Adipocyte (in vitro differentiated cells): ENCODE measurements at places on chromosomes 6 and 20.
A peak's percentile ranks its signal among the peaks of the same experiment; 100 is the strongest.

GRCh38 chr6:38015341-38015740 lies 195.8 kb downstream of the ZFAND3 start:
- DNase-seq = no peak

- no peak for DNase-seq
These were observed 11.4 kb downstream of the EZR start for GRCh38 chr6:158807515-158808441.

- DNase-seq = no peak
These were observed 78.0 kb downstream of the PDE10A start for GRCh38 chr6:165585060-165585459.

DNA sequence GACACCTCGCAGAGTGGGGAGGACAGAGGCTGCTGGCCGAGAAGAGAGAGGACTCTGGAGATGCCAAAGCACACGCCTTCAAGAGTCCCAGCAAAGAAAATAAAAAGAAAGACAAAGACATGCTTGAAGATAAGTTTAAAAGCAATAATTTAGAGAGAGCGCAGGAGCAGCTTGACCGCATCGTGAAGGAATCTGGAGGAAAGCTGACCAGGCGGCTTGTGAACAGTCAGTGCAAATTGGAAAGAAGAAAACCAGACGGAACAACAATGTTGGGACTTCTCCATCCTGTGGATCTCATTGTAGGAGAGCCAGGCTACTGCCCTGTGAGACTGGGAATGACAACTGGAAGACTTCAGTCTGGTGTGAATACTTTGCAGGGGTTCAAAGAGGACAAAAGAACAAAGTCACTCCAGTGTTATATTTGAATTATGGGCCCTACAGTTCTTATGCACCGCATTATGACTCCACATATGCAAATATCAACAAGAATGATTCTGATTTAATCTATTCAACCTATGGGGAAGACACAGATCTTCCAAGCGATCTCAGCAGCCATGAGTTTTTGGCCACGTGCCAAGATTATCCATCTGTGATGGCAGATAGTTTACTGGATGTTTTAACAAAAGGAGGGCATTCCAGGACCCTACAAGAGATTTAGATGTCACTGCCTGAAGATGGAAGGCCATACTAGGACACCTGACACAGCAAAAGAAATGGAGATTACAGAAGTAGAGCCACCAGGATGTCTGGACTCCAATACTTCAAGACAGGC lies 52.2 kb downstream of the REV3L start:
- no peak for DNase-seq

GRCh38 chr6:111417181-111417585 lies 65.8 kb downstream of the REV3L start:
- DNase-seq = peak; percentile 31

DNA sequence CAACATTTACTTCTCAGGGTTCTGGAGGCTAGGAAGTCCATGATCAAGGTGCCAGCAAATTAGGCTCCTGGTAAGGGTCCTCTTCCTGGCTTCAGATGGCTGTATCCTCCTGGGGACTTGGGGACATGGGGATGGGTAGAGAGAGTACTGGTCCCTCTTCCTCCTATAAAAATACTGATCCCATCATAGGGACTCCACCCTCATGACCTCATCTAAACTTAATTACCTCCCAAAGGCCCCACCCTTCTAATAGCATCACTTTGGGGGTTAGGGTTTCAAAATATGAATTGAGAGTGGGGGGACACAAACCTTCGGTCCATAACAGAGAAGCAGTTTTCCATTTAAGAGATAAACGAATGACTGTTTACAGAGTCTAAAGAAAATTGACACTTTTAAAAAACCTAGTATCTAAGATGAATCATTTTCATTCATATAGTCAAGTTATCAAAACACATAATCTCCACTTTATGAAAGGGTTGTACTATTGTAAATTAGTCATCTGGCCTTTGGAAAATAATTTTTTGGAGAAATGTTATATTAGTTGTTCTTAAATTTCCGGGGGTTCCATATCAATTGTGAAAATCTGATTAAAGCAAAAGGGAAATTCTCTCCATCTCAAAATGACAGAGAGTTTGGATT lies 33.5 kb downstream of the ELOVL5 start:
- DNase-seq = no peak

GRCh38 chr6:43658161-43658560 lies 13.3 kb downstream of the RSPH9 start:
- DNase-seq = no peak

DNA sequence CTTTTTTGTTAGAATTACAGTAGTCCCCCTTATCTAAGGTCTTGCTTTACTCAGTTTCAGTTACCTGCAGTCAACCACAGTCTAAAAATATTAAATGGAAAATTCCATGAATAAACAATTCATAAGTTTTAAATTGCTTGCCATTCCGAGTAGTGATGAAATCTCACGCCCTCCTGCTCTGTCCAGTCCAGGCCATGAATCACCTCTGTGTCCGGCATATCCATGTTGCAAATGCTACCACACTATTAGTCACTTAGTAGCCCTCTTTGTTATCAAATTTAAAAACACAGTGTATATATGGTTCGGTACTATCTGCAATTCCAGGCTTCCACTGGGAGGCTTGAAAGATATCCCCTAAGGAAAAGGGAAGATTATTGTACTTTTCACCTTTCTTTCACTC lies 164.6 kb upstream of the FAM83B start:
- DNase-seq = peak; percentile 54

- no peak for DNase-seq
These were observed 26.1 kb downstream of the DUSP22 start for GRCh38 chr6:318243-318890.

GRCh38 chr6:113598786-113599185 lies 258.4 kb upstream of the MARCKS start:
- no peak for DNase-seq

DNA sequence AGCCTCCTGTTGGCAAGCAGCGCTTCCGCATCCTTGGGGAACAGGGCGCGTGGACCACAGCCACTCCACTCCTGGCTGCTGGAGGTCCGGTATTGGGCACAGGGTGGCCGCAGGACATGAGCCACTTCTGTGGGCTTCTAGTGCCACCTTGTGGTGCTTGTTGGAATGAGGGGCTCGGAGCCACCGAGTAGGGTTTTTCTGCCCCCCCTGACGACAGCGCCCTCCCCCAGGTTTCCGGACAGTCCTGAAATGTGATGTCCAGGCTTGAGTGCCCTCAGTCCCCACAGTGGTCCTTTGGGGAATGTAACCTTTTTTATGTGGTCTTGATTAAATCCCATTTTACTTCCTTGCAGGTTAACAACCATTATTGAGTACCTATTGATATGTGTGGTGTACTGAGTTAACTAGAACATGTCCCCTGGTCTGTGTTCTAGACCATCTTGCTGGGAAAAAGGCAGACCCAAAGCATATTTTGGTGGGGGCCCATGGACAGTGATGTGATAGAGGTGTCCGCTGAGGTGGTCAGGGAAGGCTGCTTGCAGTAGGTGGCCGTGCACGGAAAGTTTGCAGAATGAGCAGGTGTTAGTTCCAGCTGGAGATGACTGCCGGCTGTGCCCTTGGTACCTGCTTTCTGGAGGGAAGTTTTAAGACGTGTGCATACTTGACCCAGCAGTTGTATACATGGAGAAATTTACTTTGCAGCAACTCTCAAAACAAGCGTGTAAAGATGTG lies 70.0 kb downstream of the PTPN1 start:
- DNase-seq = peak; percentile 75

DNA sequence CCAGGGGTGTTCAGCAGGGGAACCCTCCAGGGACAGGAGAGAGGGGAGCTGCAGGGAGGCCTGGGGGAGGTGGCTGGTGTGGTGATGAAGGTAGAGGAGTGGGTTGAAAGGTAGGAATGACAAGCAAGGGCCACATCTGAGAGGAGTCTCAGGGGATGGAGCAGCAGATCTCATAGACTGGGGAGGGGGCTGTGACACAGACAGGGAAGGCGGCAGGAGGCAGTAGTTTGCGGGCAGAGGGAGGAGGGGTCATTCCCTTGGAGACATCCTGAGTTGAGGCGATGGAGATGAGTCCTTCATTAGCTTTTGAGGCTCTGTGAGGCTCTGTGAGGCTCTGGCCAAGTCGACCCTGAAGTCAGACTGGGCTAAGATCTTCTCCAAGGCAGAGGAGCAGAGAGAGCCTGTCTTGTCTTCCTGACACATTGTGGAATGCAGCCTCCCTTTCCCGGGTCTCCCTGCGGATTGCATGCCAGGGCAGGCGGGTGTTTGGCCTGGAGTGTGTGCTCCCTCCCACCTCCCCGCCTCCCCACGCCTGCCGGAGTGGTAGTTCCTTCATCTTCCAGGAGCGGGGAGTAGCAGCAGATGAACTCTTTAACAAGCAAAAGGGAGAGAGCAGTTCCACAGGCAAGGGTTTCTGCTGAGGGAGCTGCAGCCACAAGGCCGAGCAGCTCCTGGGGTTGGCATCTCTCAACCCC lies 34.3 kb upstream of the MLN start:
- peak; percentile 9 for DNase-seq

DNA sequence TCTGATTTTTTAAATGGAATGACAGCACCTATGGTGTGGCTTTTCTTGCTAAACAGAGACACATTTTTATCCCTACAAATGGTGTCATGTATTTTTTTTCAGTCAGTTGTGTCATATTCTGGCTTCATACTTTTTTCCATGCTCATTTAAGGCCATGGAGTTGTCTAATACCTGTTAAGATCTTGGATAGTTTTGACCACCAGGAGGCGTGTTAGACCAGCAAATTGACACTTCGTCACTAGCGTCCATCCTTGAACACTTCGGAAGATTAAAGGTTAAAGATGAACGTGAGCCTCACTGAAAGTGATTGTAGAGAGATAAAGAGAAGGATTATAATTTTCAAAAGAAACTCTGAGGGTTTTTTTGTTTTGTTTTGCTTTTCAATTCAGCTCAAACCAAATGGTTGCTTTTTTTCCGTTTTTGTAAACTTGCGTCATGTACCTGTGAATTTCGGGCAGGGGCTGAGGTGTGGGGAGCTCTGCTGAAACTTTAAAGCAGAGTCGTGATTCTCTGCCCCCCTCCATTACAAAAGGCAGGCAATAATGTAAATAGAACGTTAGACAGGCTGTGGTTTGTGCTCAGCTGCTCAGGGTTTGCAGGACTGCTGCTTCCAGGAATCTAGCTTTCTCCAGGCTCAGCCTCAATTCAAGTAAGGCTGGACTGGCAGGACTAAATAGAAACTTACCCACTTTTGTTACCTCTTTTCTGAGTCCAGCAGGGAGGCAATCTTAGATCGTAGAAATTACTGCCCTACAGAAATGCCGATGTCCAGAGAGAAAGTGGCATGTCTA lies 245.1 kb downstream of the FOXA2 start:
- DNase-seq = peak; percentile 82

DNA sequence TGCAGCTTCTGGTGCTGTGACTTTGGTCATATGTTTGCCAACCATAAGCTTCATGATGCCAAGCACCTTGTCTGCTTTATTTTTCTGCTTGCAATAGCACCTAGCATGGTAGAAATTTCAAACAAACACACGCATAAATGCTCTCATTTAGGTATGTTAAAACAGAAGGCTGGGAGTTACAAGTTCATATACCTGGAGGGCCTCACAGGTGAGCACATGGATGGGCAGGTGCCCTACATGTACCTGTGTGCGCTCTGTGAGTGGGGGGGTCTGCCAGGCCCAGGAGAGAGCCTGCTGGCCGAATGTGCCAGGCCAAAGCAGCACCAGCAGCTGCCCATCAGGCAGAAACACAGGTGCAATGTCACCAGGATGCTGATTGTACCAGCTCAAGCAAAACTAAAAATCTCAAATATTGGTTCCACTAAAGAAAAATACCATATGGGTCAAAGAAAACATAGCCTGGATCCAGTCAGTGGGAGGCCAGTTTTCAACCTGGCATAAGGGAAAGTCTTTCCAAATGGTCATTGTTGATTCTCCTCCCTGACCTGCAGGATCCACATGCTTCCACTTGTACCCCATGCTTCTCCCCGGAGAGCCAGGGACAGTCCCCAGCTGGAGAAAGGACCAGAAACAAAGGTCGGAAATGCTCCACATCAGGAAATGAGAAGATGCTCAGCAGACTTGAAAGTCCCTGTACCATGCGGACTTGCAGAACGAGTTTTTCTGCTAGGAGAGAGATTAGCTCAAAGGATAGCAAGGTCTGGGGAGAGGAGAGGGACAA lies 7.2 kb upstream of the PFDN4 start:
- DNase-seq = no peak

GRCh38 chr6:56491606-56492328 lies 150.9 kb downstream of the DST start:
- DNase-seq = no peak

GRCh38 chr20:24529369-24529719 lies 59.9 kb downstream of the SYNDIG1 start:
- DNase-seq = no peak

DNA sequence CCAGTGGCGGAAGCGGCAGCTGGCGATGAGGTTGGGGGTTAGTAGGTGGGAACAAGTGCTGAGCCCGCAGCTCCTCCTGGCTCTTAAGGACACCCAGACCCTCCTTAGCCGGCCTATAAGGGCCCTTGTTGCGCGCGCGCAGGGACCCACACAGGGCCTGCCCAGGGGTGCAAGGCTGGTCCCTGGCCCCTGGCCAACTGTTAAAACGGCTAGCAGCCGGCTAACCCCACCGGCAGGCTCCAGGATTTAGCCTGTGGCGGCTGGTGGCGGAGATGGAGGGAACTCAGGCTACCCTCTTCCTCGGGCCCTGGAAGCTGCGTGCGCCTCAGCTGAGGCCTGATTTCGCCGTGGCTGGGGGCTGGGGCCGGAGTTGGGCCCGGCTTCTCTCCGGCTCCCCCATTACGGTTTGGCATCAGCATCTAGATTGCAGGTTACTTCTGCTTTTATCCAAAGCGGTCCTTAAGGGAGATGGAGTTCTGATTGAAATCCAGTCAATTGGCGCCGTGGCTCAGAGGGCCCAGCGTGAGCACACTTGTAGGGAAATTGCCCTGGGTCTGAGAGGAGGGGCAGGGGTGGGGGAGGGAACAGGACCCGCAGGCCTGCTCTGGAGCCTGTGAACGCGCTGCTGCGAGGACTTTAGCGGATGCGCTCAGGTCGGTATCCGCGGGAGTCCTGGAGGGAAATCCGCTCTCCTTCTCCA lies 36.9 kb upstream of the CCDC167 start:
- DNase-seq = no peak

GRCh38 chr20:52888096-52888495 lies 84.1 kb upstream of the TSHZ2 start:
- DNase-seq = no peak

DNA sequence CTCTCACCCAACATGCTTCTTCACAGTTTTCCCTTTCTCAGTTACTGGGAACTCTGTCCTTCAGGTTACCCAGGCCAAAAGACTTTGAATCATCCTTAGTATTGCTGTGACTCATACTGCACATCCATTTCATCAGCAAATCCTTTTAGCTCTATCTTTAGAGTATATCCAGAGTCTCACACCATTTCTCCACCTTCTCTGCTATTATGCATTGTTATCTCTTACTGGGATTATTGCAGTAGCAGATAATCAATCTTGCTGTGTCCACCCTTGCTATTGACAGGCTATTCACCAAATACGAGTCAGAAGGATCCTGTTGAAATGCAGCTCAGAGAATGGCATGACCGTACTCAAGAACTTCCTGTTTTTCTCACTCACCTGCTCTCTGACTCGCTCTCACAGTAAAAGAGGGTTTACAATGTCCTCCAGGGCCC lies 57.3 kb downstream of the BCKDHB start:
- peak; percentile 60 for DNase-seq

GRCh38 chr6:68651011-68651985 lies 16.2 kb downstream of the ADGRB3 start:
- DNase-seq = peak; percentile 32
